Activated T-cell treated with anti-CD3 and anti-CD28 coated beads for 4 hours (primary cell): ENCODE measurements at places on chromosomes 1 and 21.

GRCh38 chr1:30382496-30382895 lies 340.9 kb downstream of the MATN1 start:
- DNase-seq, result no peak

DNA sequence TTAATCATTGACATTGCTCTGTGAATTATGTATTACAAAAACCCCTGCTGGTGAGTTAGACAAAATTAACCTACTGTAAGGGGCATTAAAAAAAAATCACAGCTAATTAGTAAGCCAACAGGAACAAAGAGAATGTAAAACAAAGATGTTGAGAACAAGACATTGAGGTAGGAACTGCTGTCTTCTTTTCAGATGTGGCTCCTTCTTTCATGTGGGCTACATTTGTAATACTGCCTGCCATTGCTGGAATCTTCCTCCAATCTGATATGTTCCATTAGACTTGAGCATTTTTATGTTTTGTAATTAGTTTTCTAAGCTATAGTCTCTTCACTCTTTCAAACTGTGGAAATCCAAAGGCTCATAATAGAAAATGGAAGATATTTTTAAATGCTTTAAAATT lies 353.0 kb downstream of the ADGRL2 start:
- DNase-seq, result no peak

GRCh38 chr1:58885998-58886397 lies 102.2 kb upstream of the JUN start:
- DNase-seq, result no peak

- DNase-seq, result no peak
Observed at GRCh38 chr1:17405898-17406759, 33.3 kb downstream of the RCC2 start.

DNA sequence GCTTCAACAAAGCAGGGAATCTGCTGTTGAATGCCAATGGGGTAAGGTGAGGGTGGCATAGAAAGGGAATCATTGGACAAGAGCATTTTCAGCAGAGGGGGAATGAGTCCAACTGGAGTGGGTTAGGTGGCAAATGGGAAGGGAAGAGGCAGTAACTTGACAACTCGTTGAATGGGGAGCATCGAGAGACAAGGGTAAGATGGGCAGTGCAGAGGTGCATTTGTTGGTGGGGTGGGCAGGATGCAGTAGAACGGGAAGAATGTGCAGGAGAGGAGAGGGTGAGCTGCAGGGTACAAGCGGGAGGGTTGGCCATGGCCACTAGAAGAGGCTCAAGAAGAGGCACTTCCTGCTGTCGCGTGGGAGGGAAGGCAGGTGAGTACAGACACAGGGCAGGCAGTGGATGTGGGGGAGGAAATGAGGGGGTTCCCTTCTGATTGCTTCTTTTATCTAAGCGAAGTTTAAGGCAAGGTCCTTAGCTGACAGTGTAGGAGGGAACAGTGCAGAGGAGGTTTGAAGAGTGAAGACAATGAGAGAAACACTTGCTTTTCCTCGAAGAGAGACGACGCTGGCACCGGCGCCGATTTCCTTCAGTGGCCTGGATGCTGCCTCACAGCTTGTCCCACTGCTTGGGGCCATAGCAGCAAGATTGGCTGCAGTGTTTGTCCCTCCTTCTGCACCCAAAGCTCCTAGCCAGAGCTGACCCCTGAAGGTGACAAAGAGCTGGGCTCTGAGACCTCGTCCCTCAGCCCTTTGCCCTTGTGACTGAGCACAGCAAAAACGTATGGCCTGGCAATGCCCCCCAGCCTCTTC lies 3.2 kb upstream of the IKBKE start:
- no peak for DNase-seq
